ENCODE measurements at places on chromosomes 2 and 18.
A peak's percentile ranks its signal among the peaks of the same experiment; 100 is the strongest.

GRCh38 chr2:196534495-196534894, 105.0 kb upstream of the CCDC150 start:
- no peak for DNase-seq

GRCh38 chr2:50556934-50557575, 474.9 kb downstream of the NRXN1 start:
- no peak for DNase-seq

DNA sequence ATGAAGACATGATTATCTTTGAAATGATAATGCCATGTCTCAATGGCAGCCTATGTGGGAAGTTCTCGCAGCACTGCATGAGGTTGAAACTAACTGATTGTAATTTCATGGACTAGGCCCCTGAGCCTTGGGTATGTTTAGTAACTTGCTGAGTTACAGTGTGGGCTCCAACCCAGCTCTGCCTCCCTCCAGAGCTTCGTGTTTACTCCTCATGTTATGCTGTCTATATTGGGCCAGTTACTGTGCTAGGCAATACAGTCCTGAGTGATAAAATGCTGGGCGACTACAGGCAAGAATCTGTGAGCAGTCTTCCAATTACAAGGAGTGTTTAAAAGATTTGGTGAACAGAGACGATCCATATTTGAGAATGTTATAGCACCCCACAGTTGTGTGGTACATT, 530.1 kb upstream of the CDH2 start:
- DNase-seq, result no peak

DNA sequence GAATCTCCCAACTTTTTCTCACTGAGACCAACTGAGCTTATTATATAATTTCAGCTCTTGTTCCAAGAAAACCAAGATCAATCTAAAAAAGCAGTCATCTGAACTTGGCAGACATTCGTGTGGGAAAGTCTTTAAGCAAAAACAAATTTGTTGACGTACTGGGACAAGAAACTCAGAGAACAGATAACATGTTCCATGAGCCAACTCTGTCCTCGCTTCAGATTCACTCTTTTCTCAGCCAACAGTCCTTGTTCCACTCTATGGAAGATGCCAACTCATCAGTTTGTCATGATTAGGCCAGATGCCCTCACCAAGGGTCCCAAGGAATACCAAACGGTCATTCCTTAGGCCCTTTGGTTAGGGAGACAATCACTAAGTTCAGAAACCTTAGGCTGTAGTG, 224.2 kb upstream of the CTAGE1 start:
- DNase-seq, result no peak

DNA sequence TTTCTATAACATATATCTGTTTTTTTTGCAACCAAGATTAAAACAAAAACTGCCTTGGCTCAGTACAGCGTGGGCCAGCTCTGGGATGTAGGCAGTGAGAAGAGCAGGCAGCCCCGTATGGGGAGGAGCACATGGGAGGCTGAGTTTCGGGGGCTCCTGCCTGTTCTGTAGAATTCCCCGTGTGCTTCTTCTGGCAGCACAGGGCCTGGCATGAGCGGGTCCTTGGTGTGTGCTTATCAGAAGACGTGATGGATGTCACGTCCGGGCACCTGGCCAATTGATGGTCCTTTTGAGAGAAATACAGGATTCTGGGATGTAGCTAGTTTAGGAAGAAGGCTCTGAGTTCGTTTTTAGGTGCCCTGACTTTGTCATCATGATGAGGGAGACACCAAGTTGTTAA, 16.2 kb downstream of the IMPA2 start:
- no peak for DNase-seq

DNA sequence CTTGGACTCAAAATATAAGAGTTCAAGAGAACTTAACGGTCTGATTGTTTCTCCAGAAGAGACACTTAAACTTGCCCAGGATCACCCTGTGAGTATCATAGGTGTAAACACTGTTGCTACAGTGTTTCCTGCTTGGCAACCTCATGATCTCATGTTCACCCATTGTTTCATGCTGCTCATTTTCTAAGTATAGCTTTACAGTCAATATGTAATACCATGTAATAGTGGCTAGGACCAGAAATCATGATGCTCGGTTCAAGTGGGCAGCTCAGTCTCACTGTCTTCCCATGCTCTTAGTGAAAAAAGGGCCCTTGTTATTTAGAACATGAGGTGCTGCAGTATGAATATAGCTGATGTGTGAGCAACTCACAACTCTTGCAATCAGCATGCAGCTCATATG, 157.5 kb downstream of the CERS6 start:
- peak; percentile 46 for DNase-seq

DNA sequence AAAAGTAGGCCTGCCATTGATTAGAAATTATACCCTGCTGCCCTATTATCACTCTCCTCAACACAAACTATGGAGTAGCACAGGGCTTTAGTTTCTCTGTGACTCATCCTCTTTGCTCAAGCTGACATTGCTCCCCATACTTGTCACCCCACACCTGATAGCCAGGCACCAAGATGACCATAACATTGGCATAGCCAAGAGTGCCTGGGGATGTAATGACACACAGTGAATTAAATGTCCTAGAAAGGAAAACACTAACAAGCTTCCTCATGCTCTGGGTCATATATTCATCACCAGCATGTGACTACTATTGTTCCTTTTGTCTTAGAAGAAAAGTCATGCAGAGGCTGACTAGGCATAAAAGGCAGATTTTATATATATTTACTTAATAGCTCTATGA, 137.8 kb upstream of the RND3 start:
- no peak for DNase-seq

DNA sequence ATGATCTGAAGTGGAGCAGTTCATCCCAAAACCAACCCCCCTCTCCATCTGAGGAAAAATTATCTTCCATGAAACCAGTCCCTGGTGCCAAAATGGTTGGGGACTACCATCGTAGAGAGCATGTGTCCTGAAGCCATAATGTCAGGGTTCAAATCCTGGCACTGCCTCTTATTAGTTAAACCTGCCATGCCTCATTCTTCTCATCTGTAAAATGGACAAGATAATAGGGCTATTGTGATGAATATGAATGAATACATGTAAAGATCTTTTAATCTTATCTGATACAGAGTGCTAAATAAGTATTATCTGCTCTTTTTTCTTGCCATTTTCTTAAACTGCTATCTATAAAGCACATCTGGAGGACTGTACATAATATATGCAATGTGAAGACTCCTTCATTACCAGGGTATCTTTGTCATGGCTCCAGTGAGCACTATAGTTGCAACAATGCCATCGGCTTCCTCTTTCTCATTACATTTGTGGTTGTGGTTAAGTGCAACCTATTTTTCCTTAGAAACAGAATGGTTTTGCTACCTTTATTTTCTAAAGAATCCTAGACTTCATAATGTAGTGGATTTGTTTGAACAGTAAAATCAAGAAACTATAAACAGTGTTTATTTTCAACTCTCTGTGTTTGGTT, 27.0 kb downstream of the MFSD6 start:
- no peak for DNase-seq

DNA sequence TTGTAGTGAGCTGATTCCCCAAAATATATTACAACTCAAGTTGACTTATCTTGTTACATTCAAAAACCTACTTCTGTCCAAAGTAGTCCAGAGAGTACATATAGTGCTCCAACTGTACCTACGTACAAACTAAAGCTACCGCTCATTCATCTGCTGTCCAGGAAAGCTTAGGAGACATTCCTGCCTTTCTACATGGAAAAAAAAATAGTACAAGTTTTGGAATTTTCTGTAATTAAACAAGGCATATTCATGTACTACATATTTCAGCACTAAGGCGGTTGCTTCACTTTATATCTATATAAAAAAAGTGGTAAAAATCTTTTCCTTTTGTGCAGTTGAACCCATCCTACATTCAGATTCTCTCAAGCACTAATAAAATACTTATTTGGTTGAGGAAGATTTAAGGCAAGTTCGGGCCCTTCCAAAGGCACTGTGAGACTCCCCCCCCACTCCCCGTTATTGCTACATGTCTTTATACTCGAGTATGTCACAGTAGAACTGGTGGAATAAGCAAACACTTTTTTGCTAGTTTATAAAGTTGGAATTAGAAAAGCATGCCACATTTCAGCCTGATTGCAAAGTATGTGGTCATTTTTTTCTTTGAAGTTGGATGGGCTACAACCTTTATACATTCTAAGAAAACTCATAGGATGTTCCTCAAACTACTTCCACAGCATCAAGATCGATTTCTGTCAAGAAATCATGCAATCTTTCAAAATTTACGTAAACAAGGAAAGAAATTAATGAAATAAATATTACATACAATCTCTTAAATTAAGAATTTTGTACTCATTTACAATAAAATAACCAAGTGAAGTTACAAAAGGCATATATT, 3.7 kb downstream of the ZFP36L2 start:
- no peak for DNase-seq

DNA sequence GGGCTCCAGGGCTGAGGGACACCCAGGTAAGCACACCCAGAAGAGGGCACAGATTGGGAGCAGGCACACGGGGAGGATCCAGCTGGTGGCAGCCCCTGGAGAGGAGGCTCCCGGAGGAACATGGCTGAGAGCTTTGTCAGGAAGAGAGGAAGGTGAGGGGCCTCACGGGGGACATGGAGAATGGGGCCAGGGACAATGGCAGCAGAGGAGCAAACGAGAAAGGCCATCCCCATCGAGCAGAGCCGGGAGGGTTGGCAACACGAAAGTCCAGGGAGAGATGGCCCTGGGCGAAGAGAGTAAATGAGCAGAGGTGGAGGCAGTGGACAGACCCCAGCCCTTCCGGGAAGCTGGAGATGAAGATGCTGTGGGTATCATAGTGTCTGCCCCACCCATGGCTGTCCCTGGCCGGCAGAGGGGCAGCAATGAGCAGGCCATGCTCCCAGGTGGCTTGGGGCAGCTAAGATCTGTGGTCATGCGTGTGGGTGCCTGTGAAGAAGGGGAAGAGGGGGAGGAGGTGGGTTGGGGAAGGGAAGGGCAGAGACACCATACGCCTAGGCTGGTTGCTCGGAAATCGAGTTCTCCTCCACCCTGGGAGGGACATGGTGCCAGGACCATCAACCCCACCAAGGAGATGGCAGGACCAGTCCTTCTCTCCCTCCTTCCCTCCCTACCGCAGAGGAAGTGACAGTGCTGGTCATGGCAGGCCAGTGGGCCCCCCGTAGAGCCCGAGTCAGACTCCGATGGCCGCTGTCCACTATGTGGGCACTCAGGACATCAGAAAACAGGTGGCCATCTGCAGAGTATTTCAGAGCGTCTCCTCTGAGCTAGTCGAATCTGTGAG, 191.7 kb downstream of the NDUFA10 start:
- DNase-seq, result no peak

DNA sequence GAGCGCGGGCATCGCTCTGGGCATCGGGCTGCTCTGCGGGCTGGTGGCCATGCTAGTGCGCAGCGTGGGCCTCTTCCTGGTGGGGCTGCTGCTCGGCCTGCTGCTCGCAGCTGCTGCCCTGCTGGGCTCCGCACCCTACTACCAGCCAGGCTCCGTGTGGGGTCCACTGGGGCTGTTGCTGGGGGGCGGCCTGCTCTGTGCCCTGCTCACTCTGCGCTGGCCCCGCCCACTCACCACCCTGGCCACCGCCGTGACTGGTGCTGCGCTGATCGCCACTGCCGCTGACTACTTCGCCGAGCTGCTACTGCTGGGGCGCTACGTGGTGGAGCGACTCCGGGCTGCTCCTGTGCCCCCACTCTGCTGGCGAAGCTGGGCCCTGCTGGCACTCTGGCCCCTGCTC, 3.8 kb downstream of the TMEM198 start:
- no peak for DNase-seq

- DNase-seq, result no peak
Measured at GRCh38 chr2:237282568-237283128, 131.3 kb downstream of the COL6A3 start.

GRCh38 chr2:189824694-189825396, 40.6 kb downstream of the PMS1 start:
- DNase-seq, result no peak

- DNase-seq, result no peak
Measured at GRCh38 chr2:206341396-206341795, 66.9 kb downstream of the ZDBF2 start.

- DNase-seq, result no peak
Measured at GRCh38 chr2:65919550-65920188, 487.3 kb upstream of the SPRED2 start.

DNA sequence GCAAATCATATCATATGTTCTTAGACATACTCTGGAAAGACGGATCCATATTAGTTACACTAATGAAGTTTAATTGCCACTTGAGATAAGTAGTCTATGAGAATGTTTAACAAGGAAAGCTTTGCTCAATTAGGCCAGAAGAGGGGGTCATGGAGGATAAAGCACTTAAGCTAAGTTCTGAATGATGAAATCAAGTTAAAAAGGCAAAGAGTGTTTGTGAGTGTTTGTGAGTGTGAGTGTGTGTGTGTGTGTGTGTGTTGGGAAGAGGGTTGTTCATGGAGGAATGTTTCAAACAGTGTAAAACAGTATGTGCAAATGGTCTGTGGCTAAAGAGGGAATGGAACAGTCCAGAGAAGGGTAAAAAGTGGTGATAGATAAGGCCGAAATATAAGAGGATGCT, 360.9 kb downstream of the ERBB4 start:
- DNase-seq, result no peak

Data from NCI-H2029 treated with DMSO at 0.1 percent for 48 hours (cell line).